ENCODE measurements at places on chromosomes 11 and 22.

DNA sequence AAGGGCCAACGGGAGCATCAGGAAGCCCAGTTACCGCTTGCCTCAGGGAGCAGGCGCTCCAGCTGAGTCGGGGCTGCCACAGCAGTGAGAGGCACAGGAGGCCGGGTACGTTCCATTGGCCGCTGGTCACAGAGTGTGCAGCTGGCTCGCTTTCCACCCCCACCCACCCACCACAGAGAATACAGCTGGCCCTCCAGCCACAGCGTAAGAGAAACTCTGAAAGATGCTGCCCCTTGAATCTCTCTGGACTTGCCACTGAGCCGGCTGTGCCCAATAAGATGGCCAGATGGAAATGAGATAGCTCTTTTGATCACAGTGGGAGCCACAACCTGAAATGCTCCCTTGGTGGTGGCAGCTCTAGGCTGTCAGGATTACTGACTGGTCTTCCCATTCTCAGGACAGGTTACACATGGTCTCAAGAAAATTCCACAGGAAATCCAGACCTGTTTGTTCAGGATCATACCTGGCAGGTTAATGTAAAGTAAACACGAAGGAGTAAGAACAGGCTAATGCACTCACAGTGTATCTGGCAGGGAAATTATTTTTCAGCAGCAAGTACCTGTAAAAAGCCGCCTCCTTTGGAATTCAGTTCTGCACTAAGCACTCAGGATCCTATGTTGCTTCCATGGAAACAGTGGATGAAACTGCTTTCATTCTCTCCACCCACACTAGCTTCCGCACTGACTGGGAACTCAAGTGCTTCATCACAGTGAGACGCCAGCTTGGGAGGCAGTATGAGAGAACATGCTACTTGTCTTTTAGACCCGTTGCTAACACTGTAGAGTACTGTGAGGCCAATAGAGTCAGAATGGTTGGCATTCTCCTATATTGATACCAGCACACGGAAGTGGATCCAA is 16.5 kb downstream of the SIAE start:
- no peak for DNase-seq

GRCh38 chr11:72075756-72076155 is 4.6 kb downstream of the NUMA1 start:
- DNase-seq: no peak

GRCh38 chr11:102430158-102430836 is 22.3 kb downstream of the TMEM123 start:
- DNase-seq: no peak

- no peak for DNase-seq
These were observed 8.3 kb upstream of the HTR3B start for GRCh38 chr11:113896156-113896879.

DNA sequence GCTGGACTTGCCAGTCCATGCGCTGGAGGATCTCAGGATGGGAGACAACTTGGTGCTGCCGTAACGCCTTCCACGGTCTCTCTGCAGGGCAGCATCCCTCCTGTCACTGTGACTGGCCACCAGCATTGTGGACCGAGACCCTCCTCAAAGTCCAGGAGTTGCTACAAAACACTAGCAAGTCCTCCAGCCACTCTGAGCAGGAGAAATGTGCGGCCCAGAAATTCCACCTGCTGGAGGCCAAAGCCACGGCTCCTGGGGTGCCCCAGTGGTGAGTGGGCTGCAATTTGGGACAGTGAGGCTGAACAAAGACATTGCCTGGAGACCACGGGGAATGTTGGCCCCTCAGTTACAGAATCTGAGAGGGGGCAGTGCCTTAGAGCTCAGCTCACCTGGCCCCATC is 6.9 kb upstream of the DSCAML1 start:
- no peak for DNase-seq

DNA sequence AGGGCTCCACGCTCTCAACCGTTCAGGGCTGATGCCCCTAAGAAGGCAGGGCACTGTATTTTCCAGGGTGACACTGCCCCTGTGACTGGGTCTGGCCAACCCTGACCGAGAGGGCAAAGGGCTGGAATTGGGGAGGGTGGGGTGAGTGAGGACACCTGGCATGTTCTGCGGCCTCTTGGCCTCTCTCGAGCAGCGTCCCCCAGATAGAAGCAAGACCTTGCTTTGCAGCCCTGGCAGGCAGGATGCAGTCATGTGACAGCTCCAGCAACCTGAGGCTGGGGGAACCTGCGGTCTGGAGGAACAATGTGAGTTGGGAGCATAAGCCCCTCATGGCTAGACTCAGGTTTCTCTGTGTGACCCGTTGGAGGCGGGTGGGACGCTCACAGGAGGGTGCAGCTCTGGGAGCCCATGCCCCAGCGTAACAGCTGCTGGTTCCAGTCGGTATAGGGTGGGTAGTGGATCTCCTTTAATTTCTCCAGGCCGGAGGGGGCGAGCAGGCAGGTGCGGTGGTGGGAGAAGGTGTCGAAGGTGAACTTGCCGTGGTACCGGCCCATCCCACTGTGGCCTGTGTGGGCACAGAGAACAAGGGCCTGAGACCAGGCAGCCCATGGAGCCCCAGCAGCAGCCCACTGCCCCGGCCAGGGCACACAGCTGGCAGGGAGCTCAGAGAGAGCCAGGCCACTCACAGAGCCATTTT is 11.4 kb downstream of the ALDH3B2 start:
- no peak for DNase-seq

DNA sequence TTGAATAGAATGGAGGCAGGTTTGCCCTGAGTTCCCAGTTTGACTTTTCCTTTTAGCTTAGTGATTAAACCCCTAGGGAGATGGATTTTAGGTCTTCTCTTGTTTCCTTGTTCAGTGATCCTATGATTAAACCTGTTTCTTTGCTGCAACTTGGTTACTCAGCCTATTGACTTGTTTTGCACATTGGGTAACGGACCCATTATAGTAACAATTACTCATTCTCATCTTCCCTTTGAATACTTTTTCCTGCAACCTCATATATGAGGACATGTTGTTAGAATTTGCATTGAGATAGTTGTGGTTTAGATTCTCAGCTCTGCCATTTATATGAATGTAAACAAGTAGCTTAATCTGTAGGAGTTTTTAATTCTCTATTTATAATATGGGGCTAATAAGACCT is 489.2 kb upstream of the CNTN5 start:
- DNase-seq: no peak
